ENCODE measurements at places on chromosomes 4 and X.

DNA sequence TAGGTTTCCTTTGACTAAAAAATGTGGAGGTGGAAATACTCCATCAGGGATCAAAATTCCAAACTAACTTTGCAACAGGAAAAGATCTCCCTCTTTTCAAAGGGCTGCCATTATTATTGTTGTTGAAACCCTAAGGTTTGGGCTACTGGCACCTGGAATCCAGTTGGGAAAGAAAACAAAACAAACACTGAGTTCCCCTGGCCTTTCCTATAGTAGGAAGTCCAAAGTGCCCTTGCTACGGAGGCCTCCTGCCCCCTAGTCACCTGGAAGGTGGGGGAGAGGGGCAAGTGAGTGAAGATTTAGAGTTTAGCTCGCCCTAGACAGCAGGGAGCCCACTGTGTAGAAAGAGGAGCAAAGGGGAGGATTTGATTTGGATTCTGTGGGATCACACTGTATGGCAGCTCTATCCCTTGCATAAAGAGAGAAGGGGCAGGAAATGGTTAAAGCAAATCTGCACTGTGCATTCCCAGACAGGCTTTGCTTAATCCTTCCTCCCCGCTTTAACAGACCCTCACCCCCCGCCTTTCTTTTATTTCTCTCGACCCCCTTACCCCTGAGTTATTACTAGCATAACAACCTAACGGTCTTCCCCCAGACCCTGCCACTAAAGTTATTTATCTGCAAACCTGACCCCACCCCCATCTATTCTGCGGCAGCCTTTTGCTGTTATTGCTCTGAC, 627 bp upstream of the FAT4 start:
- no peak for DNase-seq

DNA sequence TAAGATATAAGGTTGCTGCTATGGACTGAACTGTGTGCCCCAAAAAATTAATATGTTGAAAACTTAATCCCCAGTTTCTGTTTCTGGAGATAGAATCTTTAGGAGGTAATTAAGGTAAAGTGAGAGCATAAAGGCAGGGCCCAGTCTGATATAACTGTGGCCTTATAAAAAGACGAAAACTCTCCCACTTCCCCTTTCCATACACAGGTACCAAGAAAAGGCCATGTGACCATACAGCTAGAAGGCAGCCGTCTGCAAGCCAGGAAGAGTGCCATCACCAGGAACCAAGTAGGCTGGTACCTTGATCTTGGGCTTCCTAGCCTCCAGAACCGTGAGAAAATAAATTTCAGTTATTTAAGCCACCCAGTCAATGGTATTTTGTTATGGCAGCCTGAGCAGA, 550.3 kb downstream of the SMARCA1 start:
- no peak for DNase-seq

GRCh38 chr4:120158046-120158445, 91.4 kb upstream of the MAD2L1 start:
- no peak for DNase-seq

GRCh38 chr4:172149329-172149728, 336.1 kb downstream of the GALNTL6 start:
- DNase-seq = peak; percentile 18

GRCh38 chr4:8207314-8207713, 8.2 kb downstream of the SH3TC1 start:
- DNase-seq = no peak

DNA sequence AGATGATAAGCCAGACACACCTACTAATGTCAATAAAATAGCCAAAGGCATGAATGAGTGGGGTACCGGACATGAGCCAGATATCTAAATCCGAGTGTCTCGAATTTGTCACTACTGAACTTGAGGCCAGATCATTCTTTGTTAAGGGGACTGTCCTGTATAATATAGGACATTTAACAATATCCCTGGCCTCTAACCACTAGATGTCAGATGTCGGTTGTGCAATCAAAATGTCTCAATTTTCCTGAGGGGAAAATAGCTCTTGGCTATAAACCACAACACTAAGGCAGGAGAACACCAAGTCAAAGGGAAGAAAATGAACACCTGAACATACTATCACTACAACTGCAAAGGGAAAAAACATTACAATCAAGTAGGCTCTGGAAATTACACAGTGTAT, 154.5 kb downstream of the GPM6A start:
- no peak for DNase-seq

GRCh38 chr4:6375620-6376295, 96.7 kb downstream of the PPP2R2C start:
- DNase-seq = no peak

- no peak for DNase-seq
These were observed 765.0 kb upstream of the DIAPH2 start for GRCh38 chrX:95919605-95920004.

- no peak for DNase-seq
These were observed 20.8 kb downstream of the FGFRL1 start for GRCh38 chr4:1031956-1032795.

DNA sequence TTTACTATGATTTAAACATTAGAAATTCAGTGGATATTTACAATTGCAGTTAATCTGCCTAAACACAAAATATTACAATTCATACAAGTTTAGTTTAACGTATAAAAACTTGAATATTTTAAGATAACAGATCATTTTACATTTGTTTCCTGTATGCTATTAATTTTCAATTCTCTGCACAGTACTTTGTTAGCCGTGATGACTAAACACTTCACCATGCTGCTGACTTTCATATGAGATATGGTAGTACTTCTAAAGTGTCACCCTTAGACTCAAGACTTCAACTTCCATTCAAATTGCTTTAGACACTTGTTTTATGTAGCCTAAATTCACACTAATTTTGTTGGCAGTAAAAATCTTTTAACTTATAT, 1646.4 kb upstream of the ADGRL3 start:
- DNase-seq = peak; percentile 13

DNA sequence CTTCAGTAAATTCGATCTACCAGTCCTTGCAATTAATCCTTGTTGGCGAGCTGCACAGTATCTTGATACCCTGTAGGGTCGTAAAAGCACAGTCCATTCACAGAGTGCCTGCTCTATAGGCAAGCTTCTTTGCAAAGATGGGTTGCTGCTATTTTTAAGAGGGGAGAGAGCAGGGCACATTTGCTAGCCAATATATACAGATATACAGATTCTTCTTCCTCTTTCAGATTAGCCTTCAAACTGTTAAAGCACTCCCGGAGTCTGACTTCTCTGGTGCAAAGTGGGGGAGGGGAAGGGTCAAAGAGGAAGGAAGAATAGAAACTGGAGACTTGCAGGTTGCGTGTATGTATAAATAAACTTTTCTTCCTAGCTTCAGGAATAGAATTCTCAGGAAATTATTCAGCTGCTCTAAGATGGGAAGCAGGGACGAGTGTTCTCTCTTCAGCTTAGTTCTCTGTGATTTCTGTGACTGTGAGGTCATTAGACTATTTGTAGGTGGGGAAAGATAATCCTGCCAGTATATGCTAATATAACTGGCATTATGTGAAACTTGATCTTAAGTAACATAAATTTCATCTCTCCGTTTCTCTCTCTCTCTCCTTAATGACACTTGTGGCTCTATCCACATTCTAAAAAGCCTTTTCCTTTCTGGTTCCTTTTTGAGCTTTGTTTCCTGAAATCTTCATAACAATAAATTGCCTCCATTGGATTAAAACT, at the start of gene CYSLTR1:
Gene CYSLTR1, minus strand, starts transcription at position 242 of the 717 bp plus-strand sequence. CDS start 53,865 bp downstream, outside the sequence.
- DNase-seq = peak; percentile 24

DNA sequence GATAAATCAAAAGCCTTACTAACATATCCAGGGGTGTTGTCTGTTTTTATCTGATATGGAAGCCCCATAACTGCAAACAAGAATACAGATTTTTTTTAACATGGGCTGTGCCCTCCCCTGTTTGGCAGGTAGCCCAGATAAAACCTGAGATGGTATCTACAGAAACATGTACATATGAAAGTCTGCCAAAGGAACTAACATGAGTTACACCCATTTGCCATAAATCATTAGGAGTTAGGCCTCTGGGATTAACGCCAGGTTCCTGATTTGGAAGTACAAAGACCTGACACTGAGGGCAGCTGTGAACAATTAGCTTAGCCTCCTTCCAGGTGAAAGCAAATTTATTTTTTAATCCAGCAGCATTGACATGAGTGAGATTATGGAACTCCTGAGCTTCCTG, 264.3 kb downstream of the TECRL start:
- no peak for DNase-seq

- no peak for DNase-seq
These were observed 177.2 kb downstream of the TSPAN5 start for GRCh38 chr4:98481167-98481566.

GRCh38 chrX:71509289-71509688, 23.6 kb upstream of the OGT start:
- no peak for DNase-seq

GRCh38 chrX:76428243-76429130, 977 bp downstream of the MAGEE1 start:
- no peak for DNase-seq

DNA sequence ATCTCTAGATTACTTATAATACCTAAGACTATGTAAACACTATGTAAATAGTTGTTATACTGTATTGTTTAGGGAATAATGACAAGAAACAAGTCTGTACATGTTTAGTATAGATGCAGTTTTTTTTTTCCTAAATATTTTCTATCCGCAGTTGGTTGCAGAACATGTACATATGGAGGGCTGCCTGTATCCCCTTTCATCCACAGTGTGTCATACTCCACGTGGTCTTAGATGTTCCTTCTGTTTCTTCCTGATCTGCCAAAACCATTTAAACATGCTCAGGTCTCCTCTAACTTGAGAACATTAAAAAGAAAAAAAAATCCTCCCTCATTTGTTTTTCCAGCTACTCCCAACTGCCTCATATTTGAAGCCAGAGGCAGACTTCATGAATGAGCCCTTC, 14.0 kb downstream of the OCIAD1 start:
- DNase-seq = no peak

DNA sequence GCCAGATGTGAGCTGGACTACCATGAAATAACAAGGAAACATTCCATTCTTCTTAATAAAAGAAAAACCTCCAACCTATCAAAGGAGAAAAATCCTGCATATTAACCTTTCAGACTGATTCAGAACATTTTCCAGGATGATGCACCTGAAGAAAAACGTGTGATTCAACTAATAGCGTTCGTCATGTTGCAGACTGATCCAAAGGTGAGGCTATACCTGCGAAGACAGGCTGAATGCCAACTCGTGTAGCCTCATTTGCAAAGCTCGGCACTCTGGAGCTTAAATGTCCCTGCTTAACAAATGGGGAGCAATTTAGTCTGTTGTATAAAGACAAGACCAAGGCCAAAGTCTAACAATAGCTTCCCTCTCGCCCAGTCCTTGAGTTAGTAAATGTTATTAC, 172.0 kb upstream of the NOCT start:
- DNase-seq = no peak

DNA sequence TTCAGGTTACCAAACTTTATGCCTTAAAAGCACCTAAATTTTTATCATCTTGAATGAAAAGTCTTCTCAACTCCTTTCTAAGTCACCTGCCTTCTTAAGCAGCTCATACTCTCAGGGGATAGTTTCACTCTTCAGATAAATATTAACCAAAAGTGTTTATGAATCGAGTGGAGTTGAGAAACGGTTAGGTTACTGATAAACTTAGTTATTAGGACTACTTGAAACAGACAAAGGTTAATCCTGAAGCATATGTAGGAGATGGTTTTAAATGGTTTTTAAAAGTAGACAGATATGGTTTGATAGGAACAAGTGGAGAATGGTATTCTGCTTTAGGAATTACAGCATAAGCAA, 32.8 kb downstream of the CLDN22 start:
- DNase-seq = no peak

GRCh38 chr4:158571736-158572135, 50.1 kb downstream of the RXFP1 start:
- DNase-seq = no peak

DNA sequence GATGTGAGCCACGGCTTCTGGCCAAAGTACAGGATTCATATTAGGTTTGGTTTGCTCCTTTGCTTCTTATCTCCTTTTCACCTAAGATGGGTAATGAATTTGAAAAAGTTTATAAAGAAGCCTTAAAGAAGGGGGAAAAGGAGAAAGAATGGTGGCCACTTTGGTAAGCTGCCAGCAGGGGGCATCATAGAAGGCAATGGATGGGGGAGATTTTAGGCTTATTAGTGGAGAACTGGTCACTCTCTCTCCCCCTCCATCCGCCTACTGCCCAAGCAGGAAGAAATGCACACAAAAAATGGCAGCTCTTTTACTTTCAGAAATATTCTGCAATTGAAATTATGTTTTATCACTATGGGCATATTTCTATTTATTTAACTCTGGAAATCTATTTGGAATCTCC, 32.0 kb downstream of the SPARCL1 start:
- no peak for DNase-seq

DNA sequence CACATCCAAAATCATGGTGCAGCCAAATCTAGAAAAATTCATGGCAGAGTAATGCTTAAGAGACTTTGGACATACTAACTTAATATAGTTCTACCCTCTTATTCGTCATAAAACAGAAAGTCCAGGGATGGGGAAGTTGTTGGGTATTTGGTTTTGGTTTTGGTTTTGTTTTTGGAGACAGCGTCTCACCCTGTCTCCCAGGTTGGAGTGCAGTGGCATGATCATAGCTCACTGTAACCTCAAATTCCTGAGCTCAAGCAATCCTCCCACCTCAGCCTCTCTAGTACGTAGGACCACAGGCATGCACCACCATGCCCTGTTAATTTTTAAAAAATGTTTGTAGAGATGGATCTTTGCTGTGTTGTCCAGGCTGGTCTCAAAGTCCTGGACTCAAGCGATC, 271.8 kb upstream of the TENM3 start:
- no peak for DNase-seq

GRCh38 chr4:139514382-139515059, 41.5 kb downstream of the SETD7 start:
- no peak for DNase-seq

GRCh38 chrX:150767045-150767395, 73.8 kb downstream of the MTMR1 start:
- DNase-seq = no peak

GRCh38 chr4:82517043-82517442, 44.7 kb downstream of the TMEM150C start:
- no peak for DNase-seq

GRCh38 chrX:153557618-153558355, 40.3 kb downstream of the ATP2B3 start:
- DNase-seq = no peak

GRCh38 chrX:39513836-39514235, 583.9 kb downstream of the BCOR start:
- DNase-seq = peak; percentile 38

GRCh38 chrX:15344106-15344505, 8.8 kb upstream of the PIGA start:
- no peak for DNase-seq

DNA sequence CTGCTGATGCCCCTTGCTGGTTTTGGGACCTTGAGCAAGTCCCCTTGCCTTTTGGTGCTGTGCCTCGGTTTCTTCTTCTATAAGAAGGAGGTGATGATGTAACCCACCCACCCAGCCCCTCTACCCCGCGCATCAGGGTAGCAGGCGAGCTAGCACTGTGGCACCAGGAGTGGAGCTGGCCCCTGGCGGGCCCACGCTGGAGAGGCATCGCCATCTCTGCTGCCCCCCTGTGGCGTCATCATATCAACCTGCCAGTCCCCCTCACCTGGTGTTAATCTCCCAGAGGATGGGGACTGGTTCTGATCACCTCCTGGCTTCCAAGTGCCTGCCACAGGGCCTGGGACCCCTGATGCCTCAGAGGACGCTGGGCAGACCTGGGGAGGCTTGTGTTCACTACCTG, 6.3 kb upstream of the SORCS2 start:
- DNase-seq = no peak

- DNase-seq = peak; percentile 74
These were observed 175.7 kb upstream of the BCOR start for GRCh38 chrX:40273356-40274050.

Measured in umbilical cord (tissue), 2 donors.